ENCODE measurements at places on chromosomes 4 and X. TPM values are rescaled to one million over a fixed set of nuclear protein-coding genes. Genes with fewer than 3 reads are reported as not detected.

GRCh38 chr4:21872101-21872500, 76.5 kb downstream of the KCNIP4 start:
- peaks cover 2% of the 10 kb centered on the region for H3K4me1 ChIP-seq
- H3K27ac ChIP-seq = no peak overlapping the region
- no peak overlapping the region for H3K4me3 ChIP-seq
- H3K36me3 ChIP-seq = no peaks in the 10 kb centered on the region

DNA sequence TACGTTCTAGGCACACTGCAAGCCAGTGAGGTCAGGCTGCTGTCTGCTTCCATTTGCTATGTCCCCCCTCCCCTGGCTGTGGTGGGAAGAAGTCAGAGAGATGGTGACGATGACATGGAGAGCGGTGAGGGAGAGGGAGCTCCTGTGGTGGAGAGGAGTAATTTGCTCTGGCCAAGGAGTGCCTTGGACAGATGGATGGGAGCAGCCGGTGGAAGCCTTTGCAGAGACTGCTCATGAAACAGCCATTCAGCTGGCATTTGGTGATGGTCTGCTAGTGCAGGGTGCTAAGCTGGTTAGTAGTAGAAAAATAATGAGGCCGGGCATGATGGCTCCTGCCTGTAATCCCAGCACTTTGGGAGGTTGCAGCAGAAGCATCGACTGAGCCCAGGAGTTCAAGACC, 124.1 kb downstream of the FHDC1 start:
- H3K36me3 ChIP-seq = no peaks in the 10 kb centered on the region
- H3K27ac ChIP-seq = no peak overlapping the region
- no peaks in the 10 kb centered on the region for H3K4me1 ChIP-seq
- no peak for DNase-seq
- peaks cover 24% of the 10 kb centered on the region for H3K27me3 ChIP-seq

The CT55 gene
- 0.34 TPM for total RNA-seq

The SERPINA7 gene
- not detected for total RNA-seq

Data from mesothelial cell of epicardium (in vitro differentiated cells).